ENCODE measurements at places on chromosomes 4 and X.

DNA sequence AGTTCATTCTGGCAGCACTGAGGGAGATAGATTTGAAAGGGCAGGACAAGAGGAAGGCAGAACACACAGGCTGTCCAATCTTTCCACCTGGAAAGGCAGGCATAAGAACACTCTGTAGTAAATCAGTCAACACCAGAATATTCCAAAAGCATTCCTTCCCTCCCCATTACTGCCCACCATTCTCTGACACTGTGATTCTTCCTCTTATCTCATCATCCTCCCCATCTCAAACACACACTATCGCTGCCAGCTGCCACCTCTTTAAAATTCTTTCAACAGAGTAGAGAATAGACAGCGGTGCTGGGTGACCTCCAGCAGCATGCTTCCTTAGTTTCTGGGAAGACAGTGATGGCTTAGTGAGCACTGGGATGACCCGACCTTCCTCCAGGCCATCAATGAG, 53.7 kb upstream of the MYOZ2 start:
- DNase-seq, result no peak

DNA sequence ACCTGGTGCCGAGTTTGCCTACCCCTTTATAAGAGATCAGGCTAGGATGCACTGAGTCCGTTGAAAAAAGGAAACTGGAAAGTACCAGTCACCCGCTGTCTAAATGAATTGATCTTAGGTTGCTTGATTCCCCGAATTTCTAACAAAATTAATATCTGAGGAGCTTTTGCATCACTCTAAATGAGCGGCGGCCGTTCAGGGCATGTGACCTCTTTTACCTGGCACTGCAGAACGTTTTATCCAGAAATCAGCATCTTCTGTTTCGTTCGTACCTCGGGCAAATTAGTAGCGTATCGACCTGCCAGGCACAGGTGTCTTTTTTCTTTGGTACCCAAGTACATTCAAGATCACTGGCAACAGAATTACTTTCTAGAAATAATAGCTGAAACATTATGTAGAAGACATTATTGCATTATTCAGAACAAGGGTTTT, 876 bp downstream of the KLHL2 start:
- no peak for DNase-seq

DNA sequence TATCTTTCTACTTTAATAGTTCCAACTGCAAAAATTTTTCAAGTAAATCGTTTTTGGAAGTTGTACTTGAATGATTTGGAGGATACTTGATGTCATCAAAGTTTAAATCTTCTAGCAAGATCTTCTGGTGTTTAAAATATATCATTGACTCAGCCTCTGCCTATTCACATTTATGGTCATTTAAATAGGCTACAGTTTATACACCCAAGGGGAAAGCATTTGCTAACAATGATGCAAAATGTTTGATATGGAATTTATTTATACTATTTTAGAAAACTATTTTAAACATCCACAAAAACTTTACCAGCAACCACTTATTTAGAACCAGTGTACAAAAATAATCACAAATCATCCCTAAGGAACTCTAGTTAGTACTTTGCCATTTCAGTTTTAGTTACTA, 123.3 kb upstream of the STIM2 start:
- no peak for DNase-seq

DNA sequence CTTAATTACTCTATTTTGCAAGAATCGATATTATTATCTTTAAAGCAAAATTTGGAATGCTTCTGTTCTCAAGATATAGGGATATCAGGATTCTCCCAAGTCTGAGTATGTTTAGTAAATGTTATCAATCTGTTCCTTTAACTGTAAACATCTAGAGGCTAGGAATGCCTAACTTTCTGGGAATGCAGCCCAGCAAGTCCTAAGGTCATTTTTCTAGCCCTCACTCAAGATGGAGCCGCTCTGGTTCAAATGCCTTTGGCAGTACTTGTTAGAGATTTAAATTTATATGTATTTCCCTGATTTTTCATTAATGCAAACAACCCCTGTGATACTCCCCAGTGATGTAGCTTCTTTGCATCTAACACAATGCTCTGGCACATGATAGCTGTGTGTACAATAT, 623.8 kb upstream of the LCORL start:
- no peak for DNase-seq

DNA sequence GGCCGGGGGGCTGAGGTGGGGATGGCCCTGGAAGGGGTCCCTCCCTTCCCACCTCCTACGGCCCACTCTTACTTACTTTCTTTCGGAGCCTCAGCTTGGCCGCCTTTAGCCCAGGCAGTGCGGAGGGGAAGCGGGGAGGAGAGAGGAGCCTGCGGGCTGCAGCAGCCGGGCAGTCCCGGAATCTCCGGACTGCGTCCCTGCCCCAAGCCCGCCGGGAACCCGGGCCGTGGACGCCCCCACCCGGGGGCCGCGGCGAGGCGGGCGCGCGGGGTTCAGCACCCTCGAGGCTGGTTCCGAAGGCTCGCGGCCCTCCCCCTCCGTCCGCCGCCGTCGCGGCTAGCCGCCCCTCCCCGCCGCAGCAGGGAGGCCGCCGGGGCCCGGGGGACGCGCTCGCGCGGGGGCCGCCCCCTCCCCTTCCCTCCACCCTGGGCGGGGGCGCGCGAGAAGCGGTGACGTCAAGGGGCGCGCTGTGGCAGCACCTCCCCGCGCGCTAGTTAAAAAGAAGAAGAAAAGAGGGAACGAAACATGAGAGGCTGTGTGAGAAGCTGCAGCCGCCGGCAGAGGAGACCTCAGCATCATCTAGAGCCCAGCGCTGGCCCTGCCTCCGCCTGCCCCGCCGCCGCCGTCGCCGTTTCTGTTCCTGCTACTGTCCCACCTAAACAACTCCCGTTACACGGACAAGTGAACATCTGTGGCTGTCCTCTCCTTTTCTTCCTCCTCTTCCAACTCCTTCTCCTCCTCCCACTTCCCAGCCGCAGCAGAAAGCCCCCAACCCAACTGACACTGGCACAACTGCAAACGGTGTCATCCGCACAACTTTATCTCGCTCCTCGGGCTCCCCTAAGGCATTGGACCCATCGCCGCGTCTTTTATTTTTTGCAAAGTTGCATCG, at the start of gene HHIP:
Gene HHIP, plus strand, starts transcription at position 526 of the 892 bp plus-strand sequence. CDS start 520 bp downstream, outside the sequence.
- DNase-seq, result no peak

- DNase-seq, result no peak
These were observed 188.1 kb upstream of the SFRP2 start for GRCh38 chr4:153976954-153977353.

GRCh38 chr4:124694946-124695598, 17.5 kb downstream of the ANKRD50 start:
- DNase-seq, result no peak

DNA sequence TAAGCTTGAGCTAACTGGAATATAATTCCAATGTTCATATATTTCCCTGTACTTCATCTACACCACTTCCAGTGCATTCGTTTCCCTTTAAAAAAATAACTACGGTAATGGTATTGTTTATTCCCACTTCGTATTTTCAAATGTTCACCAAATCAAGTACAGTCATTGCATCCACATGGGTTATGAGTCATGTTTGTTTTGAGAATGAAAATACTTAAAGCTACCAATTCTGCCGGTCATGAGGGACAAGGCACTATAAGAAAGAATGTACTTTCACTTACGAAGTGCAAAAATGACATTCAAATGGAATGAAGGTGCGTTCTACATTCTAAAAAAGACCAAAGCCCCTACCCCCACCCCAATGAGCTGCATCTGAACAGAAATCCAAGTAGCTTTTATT, 174.4 kb upstream of the FGF13 start:
- DNase-seq, result no peak

GRCh38 chrX:68692651-68693050, 45.2 kb downstream of the STARD8 start:
- DNase-seq, result no peak

DNA sequence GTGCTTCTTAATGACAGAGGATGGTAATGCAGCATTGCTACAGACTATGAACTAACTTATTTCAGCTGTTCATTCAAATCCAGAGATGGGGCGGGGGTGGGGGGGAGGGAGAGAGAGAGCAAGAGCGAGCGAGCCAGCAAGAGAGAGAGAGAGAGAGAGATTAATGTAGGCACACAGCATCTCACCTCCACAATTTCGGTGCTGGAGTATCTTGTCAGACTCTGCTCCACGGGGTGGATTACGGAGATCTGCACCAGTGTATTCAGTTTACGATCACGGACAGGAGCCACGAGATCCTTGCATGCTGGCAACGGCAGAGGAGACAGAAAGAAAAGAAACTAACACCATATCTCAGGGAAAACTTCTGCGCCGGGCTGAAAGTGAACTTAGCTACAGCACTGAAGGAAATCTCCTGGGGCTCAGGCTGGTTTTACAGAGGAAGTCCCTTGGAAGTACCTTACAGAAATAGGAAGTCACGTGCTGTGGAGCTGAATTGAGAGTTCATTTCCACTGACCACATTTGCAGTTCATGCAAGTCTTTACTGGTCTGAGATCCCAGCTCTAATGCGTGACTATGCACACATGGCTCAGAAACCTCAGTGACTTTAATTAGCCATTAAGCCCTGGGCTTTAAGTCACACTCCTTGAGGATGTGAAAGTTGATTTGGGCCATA, 440.9 kb downstream of the INPP4B start:
- DNase-seq, result peak; percentile 38

- no peak for DNase-seq
These were observed 480.0 kb downstream of the NLGN4X start for GRCh38 chrX:5748586-5749150.

DNA sequence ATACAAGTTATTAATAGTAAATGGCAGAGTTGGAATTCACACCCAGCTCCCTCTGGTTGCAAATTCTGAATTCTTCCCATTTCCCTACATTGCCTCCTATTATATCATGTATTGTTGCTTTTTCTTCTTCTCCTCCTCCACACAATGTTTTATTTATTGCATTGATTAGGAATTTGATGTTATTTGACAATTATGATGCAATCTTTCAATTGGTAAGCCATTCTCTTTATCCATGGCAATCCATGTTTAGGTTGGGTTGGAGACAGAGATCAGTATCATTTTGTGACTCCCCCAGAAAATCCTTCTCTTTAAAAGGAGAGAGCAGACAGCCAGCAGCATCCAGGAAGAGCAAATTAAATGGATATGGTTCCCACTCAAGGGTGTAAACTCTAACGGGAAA, 30.5 kb downstream of the TTC29 start:
- DNase-seq, result no peak

DNA sequence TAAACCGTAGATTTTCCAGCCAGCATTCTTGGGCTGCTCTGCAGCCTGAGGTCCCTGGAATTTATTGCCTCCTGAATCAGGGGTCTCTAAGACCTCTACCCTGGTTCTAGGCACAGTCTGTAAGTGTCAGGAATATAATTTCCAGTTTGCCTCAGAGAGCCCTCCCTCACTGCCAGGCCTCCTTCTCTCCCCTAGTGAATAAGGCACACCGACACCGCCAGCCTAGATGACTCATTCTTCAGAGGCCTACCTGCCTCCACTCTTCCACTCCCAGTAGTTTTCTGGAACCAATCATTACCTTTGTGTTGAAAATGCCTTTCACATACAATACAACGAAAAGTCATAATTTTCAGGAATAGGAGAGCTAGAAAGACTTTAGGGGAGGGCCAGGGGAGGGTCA, 50.3 kb upstream of the ARHGEF9 start:
- DNase-seq, result no peak

DNA sequence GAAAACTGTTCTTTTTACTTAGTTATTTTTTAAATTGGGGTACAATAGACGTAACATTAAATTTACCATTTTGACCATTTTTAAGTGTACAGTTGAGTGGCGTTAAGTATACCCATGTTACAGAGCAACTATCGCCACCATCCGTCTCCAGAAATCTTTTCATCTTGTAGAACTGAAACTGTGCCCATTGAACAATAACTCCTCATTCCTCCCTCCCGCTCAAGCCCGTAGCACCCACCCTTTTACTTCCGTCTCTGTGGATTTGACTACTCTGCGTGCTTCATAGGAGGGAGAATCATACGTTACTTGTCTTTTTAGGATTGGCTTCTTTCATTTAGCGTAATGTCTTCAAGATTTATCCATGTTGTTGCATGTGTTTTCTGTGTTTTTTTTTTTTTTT, 55.3 kb downstream of the TMEM131L start:
- no peak for DNase-seq

DNA sequence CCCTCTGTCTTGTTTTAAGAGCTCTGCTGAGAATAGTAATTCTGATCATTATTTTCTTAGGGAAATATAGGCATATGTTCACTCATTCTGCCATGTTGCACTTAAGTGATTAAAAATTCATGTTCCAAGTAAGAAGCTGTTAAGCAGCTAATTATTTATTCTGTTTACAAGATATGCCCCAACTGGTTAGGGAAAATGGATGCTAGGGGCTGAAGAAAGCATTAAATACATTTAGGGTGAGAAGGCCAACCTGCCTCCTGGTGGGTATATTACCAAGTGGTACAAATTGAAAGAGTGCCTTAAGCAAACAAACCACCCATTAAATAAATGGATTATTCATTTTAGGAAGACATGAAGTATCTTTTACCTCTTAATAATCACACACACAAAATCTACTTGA, 392.6 kb upstream of the EPHA5 start:
- DNase-seq, result no peak

DNA sequence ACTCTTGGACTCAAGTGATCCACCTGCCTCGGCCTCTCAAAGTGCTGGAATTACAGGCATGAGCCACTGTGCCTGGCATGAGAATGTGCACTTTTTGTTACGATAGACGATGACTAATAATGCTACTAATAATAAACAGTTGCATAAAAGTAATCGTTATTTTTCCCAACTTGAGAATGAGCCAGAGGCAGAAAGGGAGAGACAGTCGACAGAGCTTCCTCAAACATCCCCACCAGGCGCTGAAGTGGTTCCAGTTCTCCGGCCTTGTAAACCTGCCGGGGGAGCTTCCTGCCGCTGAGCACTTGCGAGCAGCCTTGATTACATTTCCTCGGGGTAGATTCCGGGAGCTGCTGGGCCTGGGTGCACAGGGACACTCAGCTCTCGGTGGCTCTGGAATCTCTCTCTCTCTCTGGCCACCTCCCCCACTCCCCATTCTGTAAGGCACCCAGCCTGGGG, 8.9 kb upstream of the HTRA3 start:
- DNase-seq, result no peak

DNA sequence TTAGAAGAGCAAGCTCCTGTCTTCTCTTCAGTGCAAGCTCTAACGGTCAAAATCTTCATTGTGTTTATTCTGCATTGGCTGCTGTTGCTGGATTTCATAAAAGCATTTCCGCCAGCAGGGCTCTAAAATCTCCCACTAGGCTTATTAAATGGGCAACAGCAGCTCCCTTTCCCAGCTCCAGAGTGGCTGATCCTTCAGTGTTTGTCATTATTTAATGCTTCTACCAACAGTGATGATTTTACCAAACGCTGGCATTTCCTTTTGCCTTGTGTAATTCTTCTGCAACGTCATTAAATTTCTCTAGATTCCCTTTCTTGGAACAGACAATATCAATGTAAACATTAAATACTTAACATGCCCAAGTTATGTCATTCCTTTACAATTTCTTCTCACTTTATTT, 20.1 kb downstream of the SLC7A11 start:
- no peak for DNase-seq

- DNase-seq, result no peak
These were observed 5.1 kb upstream of the UGT8 start for GRCh38 chr4:114593526-114593925.

DNA sequence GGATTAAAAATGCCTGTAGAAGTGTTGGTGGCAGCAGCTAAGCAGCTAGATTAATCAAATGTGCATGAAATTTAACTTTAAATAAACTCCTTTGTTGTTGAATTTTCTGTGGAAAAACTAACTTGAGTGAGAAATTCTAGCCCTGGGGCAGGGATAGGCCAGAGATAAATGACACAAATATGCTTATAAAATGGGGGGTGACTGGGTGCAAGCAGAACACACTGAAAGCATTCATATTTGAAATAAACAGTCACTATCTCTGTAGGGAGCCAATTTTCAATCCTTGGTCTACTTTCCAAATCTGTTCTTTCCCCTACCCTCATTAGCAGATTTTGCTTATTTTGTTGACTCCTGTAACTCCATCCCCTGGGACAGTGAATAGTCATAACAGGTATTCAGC, 47.9 kb downstream of the RBPJ start:
- DNase-seq, result no peak
